Choroid plexus epithelial cell (primary cell): ENCODE measurements at places on chromosomes 3 and 15.

DNA sequence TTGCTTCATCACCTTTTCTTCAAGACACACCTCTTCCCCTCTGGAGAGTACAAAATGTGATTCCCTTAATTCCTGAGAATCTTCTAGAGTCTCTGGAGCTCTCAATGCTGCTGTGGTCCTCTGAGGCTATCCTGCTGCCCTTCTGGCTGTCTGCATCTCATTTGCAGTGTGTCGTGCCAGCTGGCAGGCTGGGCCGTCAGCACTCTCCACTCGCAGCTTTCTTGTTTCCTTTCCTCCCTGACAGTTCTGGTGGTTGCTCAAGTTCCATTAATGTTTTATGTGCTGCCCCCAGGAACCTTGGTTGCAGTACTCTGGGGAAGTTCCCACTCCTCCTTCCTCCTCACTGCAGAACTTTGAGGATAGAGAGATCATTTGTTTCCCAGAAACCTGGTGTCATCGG lies 210.8 kb upstream of the ROPN1 start:
- no peak for DNase-seq

GRCh38 chr15:68316061-68316804 lies 38.7 kb downstream of the FEM1B start:
- DNase-seq = peak; percentile 63

- no peak for DNase-seq
Measured at GRCh38 chr3:116254541-116254940, 190.7 kb downstream of the LSAMP start.

GRCh38 chr3:131717493-131717892 lies 214.7 kb upstream of the MRPL3 start:
- DNase-seq = no peak

GRCh38 chr3:9279966-9280365 lies 30.5 kb upstream of the SRGAP3 start:
- peak; percentile 18 for DNase-seq

GRCh38 chr3:64898941-64899340 lies 211.1 kb upstream of the ADAMTS9 start:
- DNase-seq = no peak

DNA sequence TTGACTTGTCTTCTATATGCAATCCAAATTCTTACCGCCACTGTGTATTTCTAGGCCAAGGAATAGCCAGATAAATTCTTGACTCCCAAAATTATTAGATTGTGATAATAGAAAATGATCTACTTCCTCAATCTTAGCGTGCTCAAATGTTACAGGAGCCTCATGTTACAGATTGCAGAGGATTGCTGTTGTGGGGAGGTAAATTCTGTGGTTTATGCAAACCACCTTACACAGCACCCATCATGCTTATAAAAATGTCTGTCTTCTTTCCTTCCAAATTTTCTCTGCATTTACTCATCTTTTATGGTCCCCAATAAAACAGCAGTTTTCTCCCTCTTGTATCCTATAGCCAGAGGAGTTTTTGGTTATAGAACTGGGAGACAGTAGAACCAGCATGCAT lies 420.2 kb upstream of the ROBO1 start:
- no peak for DNase-seq

- DNase-seq = no peak
Measured at GRCh38 chr3:32423534-32423933, 31.9 kb downstream of the CMTM7 start.

GRCh38 chr3:12980596-12981290 lies 92.5 kb downstream of the IQSEC1 start:
- DNase-seq = no peak

- DNase-seq = no peak
Measured at GRCh38 chr3:40850861-40851260, 326.1 kb downstream of the ZNF621 start.

- DNase-seq = no peak
Measured at GRCh38 chr3:154098376-154098775, 22.8 kb upstream of the ARHGEF26 start.

- DNase-seq = no peak
Measured at GRCh38 chr3:179476215-179476614, 24.9 kb upstream of the GNB4 start.

GRCh38 chr3:7876741-7877297 lies 624.8 kb upstream of the LMCD1 start:
- peak; percentile 6 for DNase-seq

- DNase-seq = no peak
Measured at GRCh38 chr3:59430341-59430740, 380.5 kb upstream of the CFAP20DC start.

- DNase-seq = no peak
Measured at GRCh38 chr3:115712871-115713270, 89.6 kb downstream of the GAP43 start.

DNA sequence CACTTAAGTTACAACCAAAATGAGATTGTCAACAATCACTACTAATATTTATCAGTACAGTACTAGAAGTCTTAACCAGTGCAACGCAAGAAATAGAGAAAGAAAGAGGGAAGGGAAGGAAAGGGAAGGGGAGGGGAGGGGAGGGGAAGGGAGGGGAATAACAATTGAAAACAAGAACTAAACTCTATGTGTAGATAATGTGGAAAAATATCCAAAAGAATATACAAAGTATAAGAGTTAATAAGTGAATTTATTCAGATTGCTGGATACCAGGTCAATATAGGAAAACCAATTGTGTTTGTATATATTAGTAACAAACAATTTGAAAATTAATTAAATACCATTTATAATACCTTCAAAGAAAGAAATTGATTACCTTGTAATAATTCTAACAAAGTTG lies 10.7 kb downstream of the ATP13A5 start:
- no peak for DNase-seq

GRCh38 chr3:100941041-100941440 lies 52.2 kb downstream of the ABI3BP start:
- DNase-seq = no peak

DNA sequence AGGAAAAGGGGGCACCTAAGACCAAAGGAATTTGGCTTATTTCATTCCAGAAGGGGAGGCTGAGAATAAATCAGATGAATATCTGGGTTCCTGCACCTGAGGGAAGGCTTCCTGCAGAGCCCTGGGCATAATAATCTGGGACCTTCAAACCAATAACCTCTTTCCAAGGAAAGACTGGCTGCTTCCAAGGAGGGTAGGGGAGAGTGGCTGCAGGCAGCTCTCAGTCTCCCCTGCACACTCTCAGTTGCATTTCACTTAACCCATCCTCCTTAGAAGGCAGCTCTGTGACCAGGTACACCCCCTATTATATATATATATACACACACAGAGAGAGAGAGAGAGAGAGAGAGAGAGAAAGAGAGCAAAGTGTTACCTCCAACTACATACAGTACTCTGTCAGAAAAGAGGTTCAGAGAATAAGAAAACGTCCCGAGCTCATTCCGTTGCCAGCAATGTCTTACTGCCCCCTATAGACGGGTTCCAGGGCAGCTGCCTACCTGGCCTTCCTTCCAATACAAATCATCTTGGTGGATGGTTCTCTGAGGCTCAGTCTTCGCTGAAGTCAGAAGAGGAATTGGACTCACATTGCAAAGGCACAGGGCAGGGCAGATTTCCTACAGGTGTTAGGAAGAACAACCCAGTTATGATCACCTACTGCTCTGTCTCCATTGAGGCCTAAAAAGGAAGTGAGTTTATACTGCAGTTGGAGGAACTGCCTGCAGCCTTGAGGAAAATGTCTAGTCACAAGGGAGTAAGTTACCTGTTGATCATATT lies 26.1 kb downstream of the CAPN3 start:
- peak; percentile 80 for DNase-seq

GRCh38 chr15:81043935-81044575 lies 43.3 kb downstream of the TLNRD1 start:
- DNase-seq = no peak

GRCh38 chr3:177449360-177450006 lies 252.2 kb upstream of the TBL1XR1 start:
- peak; percentile 94 for DNase-seq
